ENCODE measurements at places on chromosomes 1 and 21. TPM values are rescaled to one million over a fixed set of nuclear protein-coding genes. Genes with fewer than 3 reads are reported as not detected.

The TTC13 gene
- polyA plus RNA-seq = 16.2 TPM

The S100A3 gene
- polyA plus RNA-seq = 1.1 TPM

The ELF3 gene
- 0.96 TPM for polyA plus RNA-seq

The JAM2 gene
- polyA plus RNA-seq = 1.6 TPM

The BACE2 gene
- polyA plus RNA-seq = 23.6 TPM

The RSPH1 gene
- polyA plus RNA-seq = 0.10 TPM

The RNF223 gene
- not detected for polyA plus RNA-seq

The CD247 gene
- polyA plus RNA-seq = 16.0 TPM

GRCh38 chr1:201275253-201275666, 8.0 kb upstream of the PKP1 start:
- no peaks in the 10 kb centered on the region for H3K36me3 ChIP-seq
- H3K4me1 ChIP-seq = no peaks in the 10 kb centered on the region
- no peak overlapping the region for H3K4me3 ChIP-seq
- no peaks in the 10 kb centered on the region for H3K27me3 ChIP-seq

DNA sequence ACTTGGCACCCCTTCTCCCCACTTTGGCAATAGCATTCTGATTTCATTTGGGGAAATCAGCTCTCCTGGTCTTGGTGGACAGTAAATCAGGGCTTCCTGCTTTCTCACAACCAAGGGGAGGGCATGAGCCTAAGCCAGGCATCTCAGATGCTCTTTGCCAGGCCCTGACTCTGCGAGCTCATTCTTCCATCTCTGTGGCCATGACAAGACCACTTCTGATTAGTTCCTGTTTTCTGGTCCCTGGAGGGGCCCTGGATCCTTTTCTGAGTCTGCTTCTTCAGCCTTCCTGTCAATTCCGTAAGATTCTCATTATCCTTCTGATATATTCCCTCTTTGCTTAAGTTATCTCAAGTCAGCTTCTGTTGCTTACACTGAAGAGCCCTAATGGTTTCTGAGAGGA, 210.4 kb downstream of the HIVEP3 start:
- no peak for DNase-seq
- H3K4me3 ChIP-seq = no peak overlapping the region
- no peaks in the 10 kb centered on the region for H3K4me1 ChIP-seq
- no peaks in the 10 kb centered on the region for H3K36me3 ChIP-seq
- H3K27ac ChIP-seq = no peak overlapping the region
- no peaks in the 10 kb centered on the region for H3K27me3 ChIP-seq

DNA sequence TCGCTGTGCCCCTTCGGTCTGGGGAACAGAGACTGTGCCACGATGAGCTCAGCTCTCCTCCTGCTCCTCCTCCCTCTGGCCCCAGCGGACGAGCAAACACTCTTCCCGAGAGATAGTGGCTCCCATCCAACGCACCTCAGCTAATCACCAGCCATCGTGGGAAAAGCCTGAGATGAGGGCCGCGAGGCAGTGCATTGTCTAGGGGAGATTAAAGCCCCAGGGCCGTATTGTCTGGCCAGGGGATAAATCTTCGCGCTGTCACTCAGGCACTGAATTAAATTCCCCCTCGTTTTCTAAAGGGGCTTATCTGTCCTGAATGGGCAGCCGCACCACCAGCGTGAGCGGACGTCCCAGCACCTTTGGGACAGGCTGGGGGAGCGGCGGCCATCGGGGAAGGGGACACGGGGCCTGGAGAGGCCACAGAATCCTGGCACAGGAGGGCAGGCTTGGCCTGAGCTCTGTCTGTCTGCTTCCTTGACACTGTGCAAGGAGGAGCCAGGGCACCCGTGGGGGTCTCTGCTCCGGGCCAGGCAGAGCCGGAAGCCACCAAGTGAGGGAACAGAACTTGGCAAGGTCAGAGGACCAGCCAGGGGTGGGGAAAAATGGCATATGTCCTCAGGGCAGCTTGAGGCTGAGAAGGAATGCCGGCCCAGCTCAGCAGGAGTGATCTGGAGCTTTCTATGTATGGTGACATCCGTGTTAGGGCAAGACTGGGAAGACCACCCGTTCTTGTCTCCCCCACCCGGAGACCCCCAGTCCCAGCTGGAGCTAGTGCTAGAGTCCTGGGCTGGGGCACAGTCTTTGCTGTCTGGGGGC, 32.3 kb downstream of the PRDM16 start:
- no peaks in the 10 kb centered on the region for H3K4me1 ChIP-seq
- no peak for DNase-seq
- no peak overlapping the region for H3K27ac ChIP-seq
- H3K36me3 ChIP-seq = no peaks in the 10 kb centered on the region
- peaks cover 43% of the 10 kb centered on the region for H3K27me3 ChIP-seq
- no peak overlapping the region for H3K4me3 ChIP-seq

DNA sequence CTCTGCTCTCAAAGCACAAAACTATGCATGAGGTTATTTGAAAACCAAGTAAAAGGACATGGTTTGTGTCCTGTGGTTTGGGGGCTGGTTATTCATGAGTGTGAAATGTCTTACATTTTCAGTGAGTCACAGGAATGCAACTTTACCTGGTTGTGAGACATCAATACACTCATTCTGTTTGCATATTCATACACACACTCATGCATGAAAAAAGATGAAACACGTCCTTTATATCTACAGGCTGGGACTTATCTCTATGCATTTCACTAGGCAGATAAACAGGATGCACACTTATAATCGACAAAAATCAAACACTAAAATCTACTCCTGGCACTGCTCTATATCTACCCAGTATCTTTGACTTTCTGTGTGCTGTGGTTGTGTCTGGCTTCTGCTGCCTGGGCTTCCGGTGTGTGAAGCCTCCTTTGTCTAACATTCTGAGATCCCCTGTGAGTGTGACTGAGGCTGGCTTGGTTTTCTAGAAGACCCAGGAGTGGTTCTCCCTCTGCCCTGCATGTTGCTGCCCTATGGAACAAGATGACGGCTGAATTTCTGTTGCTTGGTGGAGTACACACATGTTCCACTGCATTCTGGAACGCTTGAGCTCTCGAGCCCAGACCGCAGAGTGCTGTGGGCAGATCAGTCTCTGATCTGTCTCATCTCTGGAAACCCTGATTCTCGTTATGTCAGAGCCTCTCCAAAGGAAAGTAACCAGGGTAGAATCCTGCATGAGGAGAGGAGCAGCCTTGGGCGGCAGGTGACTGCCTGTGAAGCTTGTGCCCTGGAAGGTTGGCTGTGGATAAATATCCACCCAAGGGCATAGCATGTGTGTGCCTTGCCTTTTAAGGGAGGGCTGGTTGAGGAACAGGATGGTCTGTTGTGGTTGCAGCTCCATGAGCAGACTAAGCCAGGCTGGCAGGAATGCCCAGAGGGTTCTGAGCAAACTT, 19.7 kb upstream of the FASLG start:
- no peaks in the 10 kb centered on the region for H3K27me3 ChIP-seq
- DNase-seq = no peak
- no peaks in the 10 kb centered on the region for H3K36me3 ChIP-seq
- no peak overlapping the region for H3K4me3 ChIP-seq
- peak overlapping the region; percentile 36 for H3K27ac ChIP-seq
- peaks cover 13% of the 10 kb centered on the region for H3K4me1 ChIP-seq

- no peak overlapping the region for H3K4me3 ChIP-seq
- H3K36me3 ChIP-seq = no peaks in the 10 kb centered on the region
- H3K27ac ChIP-seq = no peak overlapping the region
- H3K27me3 ChIP-seq = no peaks in the 10 kb centered on the region
Observed at GRCh38 chr1:119686661-119687060, 25.1 kb upstream of the PHGDH start.

- no peak for DNase-seq
- no peaks in the 10 kb centered on the region for H3K27me3 ChIP-seq
- peaks cover 9% of the 10 kb centered on the region for H3K36me3 ChIP-seq
- H3K4me3 ChIP-seq = no peak overlapping the region
- H3K4me1 ChIP-seq = no peaks in the 10 kb centered on the region
Observed at GRCh38 chr1:156177919-156178654, 15.8 kb upstream of the SLC25A44 start.

- H3K4me1 ChIP-seq = no peaks in the 10 kb centered on the region
- H3K4me3 ChIP-seq = no peak overlapping the region
- H3K27ac ChIP-seq = no peak overlapping the region
- no peaks in the 10 kb centered on the region for H3K36me3 ChIP-seq
- no peaks in the 10 kb centered on the region for H3K27me3 ChIP-seq
- no peak for DNase-seq
Observed at GRCh38 chr1:63682936-63683335, 89.7 kb downstream of the PGM1 start.

GRCh38 chr1:7104339-7104738, 319.1 kb downstream of the CAMTA1 start:
- no peaks in the 10 kb centered on the region for H3K36me3 ChIP-seq
- no peaks in the 10 kb centered on the region for H3K4me1 ChIP-seq
- no peaks in the 10 kb centered on the region for H3K27me3 ChIP-seq
- no peak for DNase-seq

- H3K27ac ChIP-seq = no peak overlapping the region
- peak; percentile 74 for DNase-seq
- no peaks in the 10 kb centered on the region for H3K36me3 ChIP-seq
- H3K4me1 ChIP-seq = no peaks in the 10 kb centered on the region
- H3K27me3 ChIP-seq = no peaks in the 10 kb centered on the region
- no peak overlapping the region for H3K4me3 ChIP-seq
Observed at GRCh38 chr21:29372063-29372802, 73.5 kb downstream of the BACH1 start.

DNA sequence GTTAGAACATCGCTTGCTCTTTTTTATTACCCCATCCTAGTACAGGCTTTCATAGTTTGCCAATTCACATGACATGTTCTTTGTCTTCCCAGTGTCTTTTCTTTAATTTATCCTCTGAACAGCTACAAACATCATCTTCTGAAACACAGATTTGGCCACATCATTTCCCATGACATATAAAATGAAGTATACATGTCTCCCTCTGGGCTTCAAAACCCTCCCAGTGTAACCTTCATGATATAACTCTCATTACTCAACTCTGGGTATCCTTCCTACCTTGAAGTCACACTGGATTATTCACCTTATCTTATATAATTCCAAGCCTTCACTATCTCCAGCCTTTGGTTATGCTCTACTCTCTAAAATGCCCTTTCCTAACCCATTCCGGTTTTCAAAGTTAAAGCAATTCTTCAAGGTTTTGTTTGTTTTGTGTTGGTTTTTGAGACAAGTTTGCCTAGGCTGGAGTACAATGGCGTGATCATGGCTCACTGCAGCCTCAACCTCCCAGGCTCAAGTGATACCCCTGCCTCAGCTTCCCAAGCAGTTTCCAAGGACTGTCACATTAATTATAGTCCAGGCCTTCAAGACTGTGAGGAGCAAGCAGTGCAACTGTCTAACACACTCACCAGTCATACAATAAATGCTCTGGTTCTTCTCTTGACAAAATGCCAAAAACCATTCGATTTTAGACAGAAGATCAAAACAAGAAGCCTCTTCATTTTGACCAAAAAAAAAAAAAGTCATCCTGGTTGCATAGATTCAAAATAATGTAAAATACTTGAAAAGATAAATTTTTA, 5.8 kb downstream of the RGS1 start:
- no peaks in the 10 kb centered on the region for H3K36me3 ChIP-seq
- no peak overlapping the region for H3K27ac ChIP-seq
- no peak for DNase-seq
- H3K4me3 ChIP-seq = no peak overlapping the region
- H3K27me3 ChIP-seq = no peaks in the 10 kb centered on the region

- H3K27me3 ChIP-seq = no peaks in the 10 kb centered on the region
- no peak for DNase-seq
- H3K4me3 ChIP-seq = no peak overlapping the region
Observed at GRCh38 chr1:203954788-203955552, 93.6 kb downstream of the SNRPE start.

DNA sequence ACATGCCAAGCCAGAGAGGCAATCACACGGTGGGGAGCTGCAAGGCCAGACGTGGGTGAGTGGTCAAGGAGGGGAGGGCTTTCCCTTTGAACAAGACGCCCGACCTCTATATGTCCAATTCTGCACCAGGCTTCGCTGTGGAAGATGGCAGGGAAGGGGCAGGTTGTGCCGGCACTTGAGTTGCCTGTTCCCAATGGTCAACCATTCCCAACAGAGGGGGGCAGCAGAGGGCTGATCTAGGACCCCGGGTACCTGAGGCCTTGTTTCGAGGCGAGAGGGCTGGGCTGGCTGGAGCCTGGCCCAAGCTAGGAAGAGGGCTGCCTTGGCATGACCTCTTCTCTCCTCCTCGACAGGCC, 64.9 kb downstream of the TMEM53 start:
- no peaks in the 10 kb centered on the region for H3K36me3 ChIP-seq
- H3K27ac ChIP-seq = no peak overlapping the region
- H3K4me3 ChIP-seq = no peak overlapping the region
- H3K27me3 ChIP-seq = no peaks in the 10 kb centered on the region

DNA sequence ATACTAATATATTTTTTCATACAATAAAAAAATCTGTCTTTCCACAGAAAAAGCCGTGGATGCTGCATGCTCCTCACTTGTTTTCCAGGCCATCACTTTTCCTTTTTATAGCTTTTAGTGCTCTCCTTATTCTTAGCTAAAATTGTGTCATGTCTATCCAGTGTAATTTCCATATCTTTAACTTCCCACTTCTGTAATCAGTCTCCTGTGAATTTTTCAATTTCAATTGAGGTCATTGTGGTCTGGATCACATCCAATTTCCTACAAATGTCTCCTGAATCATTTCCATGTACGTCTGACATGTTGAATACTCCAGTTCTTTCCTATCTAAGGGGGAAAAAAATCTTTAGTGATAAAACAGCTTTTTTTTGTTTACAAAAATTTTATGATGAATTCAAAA, 838.2 kb upstream of the B3GALT2 start:
- no peaks in the 10 kb centered on the region for H3K27me3 ChIP-seq
- DNase-seq = no peak
- no peak overlapping the region for H3K4me3 ChIP-seq

DNA sequence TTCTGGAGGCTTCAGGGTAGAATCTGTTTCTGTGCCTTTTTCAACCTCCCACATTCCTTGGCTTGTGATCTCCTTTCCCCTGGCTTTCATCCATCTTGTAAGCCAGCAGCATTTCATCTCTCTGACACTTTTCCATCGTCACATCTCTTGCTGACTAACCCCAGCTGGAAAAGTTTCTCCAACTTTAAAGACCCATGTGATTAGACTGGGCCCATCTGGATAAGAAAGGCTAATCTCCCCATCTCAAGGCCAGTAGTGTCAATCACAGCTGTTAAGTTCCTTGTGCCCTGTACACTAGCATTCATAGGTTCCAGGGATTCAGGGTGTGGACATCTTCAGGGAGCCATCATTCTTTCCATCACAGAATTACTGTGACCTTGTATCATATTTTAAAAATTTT, 452.1 kb downstream of the TTLL7 start:
- H3K4me1 ChIP-seq = no peaks in the 10 kb centered on the region
- no peaks in the 10 kb centered on the region for H3K27me3 ChIP-seq
- no peak for DNase-seq
- no peaks in the 10 kb centered on the region for H3K36me3 ChIP-seq
- no peak overlapping the region for H3K27ac ChIP-seq
- no peak overlapping the region for H3K4me3 ChIP-seq

GRCh38 chr1:204414016-204414415, 2.4 kb upstream of the PPP1R15B start:
- H3K27ac ChIP-seq = peak overlapping the region; percentile 98
- no peak overlapping the region for H3K4me3 ChIP-seq
- no peaks in the 10 kb centered on the region for H3K36me3 ChIP-seq
- DNase-seq = no peak
- H3K27me3 ChIP-seq = no peaks in the 10 kb centered on the region

GRCh38 chr1:25492323-25492722, 51.1 kb upstream of the LDLRAP1 start:
- no peak overlapping the region for H3K27ac ChIP-seq
- peaks cover 98% of the 10 kb centered on the region for H3K36me3 ChIP-seq
- H3K4me3 ChIP-seq = no peak overlapping the region
- no peak for DNase-seq
- no peaks in the 10 kb centered on the region for H3K4me1 ChIP-seq

- no peak overlapping the region for H3K4me3 ChIP-seq
- no peaks in the 10 kb centered on the region for H3K4me1 ChIP-seq
- no peak for DNase-seq
- H3K27ac ChIP-seq = no peak overlapping the region
- H3K27me3 ChIP-seq = no peaks in the 10 kb centered on the region
Observed at GRCh38 chr1:170769691-170770090, 105.8 kb downstream of the PRRX1 start.

All from spleen (tissue), 13 donors.